CD4-positive, alpha-beta T cell treated with Interleukin-15 for 4 hours (primary cell): ENCODE measurements at places on chromosomes 6 and 20.

DNA sequence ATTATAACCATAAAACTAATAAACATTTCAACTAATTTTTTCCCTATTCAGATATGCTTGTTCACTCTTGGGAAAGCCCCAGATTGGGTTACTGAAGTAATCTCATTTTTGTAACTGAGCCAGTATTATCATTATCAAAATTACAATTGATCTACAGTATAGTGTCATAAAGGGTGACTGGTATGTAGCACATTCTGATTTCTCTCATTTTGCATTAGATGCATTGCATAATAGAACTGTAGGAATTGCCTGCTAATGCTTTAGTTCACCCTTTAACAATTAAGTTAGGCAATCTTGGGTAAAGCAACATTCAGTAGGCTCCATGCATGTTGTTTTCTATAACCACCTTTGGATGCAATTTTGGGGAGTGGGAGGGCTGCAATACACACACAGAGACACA, 150.8 kb upstream of the FLRT3 start:
- no peak for DNase-seq

DNA sequence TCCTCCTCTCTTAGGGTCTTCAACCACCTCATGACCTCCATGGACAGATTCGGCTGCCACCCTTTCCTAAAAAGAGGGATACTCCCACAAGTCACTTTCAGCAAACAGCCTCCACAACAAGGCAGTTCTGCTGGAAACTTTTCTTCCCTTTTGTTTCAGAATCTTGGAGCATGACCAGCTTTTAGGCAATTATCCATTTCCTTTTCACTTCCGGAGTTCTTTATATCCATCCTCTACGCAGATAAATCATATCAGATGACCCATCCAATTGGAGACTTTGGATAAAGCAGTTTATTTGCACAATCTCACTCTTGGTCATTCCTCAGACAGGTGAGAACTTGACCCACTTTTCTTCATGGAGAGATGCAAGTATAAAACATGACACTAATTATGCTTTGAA, 398.5 kb downstream of the LMBRD1 start:
- no peak for DNase-seq

GRCh38 chr20:13271098-13271497, 50.0 kb downstream of the ISM1 start:
- no peak for DNase-seq

DNA sequence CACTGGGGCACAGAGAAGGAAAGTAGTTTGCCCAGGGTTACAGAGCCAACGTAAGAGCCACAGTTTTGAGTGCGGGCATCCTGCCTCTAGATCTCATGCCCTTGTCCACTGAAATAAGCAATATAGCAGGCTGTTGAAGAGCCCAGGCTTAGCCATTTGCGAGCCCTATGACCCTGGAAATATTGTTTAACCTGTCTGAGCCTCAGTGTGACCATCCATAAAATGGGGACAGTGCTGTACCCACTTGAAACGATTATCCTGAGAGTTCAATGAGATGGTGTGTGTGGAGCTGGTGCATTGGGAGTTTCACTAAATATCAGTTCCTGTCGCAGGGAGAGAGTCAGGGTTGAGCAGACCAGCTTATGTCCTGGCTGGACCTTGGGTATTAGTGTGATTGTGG, 173.1 kb upstream of the KCNG1 start:
- no peak for DNase-seq

- DNase-seq = no peak
Measured at GRCh38 chr20:30288346-30288745, 969.1 kb upstream of the DEFB115 start.

- no peak for DNase-seq
Measured at GRCh38 chr20:21677261-21677660, 28.2 kb upstream of the PAX1 start.

GRCh38 chr6:26234421-26235301, 130.3 kb upstream of the BTN3A2 start:
- DNase-seq = peak; percentile 76

DNA sequence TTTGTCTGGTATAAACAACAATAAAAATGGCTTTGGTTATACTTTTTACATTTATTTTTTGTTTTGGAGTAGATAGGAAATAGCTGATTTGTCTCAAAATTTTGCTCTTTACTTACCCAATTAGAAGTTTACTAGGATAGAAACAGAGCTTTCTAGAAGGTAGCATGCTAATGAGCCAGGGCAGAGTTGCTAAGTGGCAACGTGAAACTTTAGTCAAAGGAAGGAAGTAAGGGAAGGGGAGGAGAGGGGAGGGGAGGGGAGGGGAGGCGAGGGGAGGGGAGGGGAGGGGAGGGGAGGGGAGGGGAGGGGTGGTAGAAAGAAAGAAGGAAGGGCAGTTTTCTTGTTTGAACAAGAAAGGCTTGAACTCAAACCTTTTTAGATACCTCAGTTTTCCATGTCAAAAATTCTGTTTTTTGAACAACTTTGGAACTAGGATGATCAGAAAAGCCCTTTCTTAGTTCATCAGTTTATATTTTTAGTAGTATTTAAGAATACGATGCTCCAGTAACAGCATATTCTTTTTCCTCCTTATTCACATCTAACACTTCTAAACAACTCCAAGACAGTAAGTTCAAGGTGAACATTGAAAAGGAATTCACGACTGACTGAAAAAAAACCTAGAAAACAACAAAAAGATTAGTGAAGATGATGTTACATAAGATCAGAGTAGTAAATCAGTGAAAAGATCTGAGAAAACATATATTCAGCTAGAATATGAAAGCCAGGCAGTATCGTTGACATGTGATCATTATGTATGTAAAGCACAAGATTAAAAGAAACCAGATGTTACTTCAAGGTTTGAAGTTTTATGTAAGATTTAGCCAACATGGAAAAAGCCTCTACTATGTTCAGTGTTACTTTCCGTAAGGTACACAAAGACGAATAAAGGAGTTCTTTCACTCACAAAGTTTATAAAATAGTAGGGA, 263.4 kb downstream of the ARHGAP18 start:
- no peak for DNase-seq

DNA sequence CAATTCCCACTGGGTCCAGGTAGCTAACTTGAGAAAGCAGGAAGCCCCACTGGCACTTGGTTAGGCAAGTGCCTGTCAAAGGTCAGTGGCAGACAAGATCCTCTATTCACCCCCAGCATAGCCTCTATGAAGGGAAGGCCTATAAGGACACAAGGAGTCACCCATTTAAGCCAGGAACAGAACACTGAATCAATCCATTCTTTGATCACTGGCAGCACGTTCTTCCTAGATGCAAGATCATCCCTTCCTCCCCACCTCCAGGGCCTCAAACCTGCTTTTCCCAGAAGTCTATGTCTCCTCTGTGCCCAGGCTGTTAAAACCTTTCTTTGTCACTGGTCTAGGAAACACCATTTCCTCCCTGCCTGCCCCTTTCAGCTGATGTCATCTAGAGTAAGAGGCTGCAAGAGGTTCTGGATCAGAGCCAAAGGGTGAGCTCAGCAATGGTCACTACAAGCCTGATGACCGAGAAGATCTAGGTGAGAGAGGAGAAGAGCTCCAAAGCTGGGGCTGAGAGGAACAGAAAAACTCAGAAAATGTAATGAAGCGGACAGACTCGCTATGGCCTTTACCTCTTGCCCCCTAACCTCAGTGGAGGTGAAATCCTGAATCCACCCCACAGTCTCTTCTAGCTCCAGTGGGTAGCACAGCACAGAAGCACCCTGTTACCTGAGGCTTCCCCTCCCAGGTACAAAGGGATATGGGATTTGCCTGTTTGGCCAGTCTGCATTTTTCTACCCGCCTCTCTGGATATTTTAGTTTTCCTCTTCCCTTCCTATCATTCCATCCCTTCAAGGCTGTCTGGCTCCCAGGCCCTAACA, 1.8 kb downstream of the GTPBP2 start:
- DNase-seq = no peak

- no peak for DNase-seq
Measured at GRCh38 chr20:47093320-47093966, 198.8 kb downstream of the EYA2 start.

GRCh38 chr20:25382704-25383370, 7.8 kb downstream of the ABHD12 start:
- DNase-seq = no peak

DNA sequence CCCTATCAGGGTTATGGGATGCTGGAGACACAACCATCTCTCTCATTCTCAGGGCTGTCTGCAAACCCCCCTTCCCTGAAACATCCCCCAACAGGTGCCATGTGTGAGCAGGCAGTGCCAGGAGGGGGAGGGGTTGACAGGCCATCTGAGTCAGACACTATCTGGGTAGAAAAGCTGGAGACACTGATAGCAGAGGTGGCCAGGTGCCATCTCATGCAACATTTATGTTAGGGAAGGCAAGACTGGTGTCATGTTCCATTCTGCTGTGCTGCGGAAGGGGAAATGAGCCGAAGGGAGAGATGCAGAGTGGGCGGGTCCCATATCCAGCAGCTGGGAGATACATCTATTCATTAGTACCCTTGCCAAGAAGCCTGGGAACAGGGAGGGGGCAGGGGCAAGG, 3.5 kb downstream of the LHFPL5 start:
- no peak for DNase-seq

- DNase-seq = no peak
Measured at GRCh38 chr6:125665295-125665814, 84.1 kb upstream of the HEY2 start.

- DNase-seq = peak; percentile 77
Measured at GRCh38 chr6:89952686-89953085, 58.4 kb downstream of the GJA10 start.

GRCh38 chr6:44224965-44225305, 1.5 kb downstream of the SLC29A1 start:
- DNase-seq = no peak

- no peak for DNase-seq
Measured at GRCh38 chr6:157253017-157253416, 70.3 kb downstream of the TMEM242 start.

GRCh38 chr20:45347936-45348778, at the start of gene SDC4:
TSS of gene SDC4 (minus strand) at chr20:45348424. CDS start at chr20:45348384, 40 bp downstream.
- peak; percentile 58 for DNase-seq

- DNase-seq = peak; percentile 12
Measured at GRCh38 chr6:170459451-170459850, 93.7 kb downstream of the PSMB1 start.

DNA sequence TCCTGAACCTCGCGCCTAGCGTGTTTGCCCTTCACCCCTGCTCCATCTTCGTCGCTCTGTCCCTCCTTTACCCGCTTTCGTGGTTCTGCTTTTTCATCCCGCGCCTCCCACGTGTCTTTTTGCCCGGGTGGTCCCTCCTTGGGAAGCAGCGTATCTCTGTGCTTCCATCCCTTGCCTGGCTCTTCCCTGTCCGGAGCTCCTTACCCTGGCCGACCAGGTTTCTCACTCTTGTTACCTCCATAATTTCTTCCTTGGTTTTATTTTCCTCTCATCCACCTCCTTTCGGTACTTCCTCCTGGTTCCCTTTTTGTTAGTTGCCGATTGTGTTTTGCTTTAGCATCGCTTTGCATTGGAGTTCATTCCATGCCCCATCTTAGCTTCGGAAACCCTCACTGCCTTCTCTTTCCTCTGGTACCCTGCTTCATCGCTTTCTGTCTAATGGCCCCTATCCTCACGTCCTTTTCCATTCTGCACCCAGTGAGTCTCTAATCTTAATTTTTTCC, 735 bp downstream of the FAM135A start:
- DNase-seq = no peak

DNA sequence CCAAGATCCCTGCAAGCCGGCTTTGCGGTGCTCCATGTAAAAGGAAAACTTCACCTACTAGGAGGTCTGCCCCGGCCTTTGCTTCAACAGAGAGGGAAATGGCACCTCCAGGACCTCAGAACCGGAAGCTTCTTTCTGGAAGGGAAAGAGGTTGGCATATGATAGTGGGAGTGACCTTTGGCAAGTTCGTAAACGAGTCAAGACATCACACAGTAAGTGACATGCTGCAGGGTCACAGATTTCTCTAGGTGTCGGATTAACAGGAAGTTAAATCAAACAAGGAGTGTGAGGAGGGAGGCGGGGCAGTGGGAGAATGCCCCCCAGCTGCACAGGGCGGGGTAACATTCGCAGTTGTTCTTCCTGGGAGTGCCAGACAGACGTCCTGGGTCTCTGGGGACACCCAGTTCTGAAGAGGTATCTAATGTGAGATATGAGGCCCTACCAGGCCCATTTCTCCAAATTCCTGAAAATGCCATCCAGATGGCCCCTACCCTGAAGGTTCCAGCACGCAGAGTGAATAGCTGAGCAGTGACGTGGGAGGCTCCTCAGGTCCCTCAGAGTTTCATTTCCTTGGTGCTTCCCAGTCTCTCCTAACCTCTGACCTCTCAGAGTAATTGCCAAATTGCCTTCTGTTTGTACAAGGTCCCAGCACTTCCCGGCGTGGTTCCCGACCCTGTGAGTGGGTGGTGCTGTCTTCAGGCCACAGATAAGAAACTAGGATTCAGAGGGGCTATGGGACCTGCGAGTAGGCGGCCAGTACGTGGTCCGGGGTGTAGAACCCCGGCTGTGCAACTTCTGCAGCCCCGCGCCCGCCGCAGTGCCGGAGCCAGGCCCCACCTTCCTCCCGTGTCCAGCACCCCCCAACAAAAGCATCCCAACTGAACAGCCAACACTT, 1.9 kb downstream of the RRBP1 start:
- no peak for DNase-seq
